ENCODE measurements at places on chromosomes 2 and 18.

GRCh38 chr2:43370705-43371104, 144.3 kb upstream of the ZFP36L2 start:
- no peak for DNase-seq

DNA sequence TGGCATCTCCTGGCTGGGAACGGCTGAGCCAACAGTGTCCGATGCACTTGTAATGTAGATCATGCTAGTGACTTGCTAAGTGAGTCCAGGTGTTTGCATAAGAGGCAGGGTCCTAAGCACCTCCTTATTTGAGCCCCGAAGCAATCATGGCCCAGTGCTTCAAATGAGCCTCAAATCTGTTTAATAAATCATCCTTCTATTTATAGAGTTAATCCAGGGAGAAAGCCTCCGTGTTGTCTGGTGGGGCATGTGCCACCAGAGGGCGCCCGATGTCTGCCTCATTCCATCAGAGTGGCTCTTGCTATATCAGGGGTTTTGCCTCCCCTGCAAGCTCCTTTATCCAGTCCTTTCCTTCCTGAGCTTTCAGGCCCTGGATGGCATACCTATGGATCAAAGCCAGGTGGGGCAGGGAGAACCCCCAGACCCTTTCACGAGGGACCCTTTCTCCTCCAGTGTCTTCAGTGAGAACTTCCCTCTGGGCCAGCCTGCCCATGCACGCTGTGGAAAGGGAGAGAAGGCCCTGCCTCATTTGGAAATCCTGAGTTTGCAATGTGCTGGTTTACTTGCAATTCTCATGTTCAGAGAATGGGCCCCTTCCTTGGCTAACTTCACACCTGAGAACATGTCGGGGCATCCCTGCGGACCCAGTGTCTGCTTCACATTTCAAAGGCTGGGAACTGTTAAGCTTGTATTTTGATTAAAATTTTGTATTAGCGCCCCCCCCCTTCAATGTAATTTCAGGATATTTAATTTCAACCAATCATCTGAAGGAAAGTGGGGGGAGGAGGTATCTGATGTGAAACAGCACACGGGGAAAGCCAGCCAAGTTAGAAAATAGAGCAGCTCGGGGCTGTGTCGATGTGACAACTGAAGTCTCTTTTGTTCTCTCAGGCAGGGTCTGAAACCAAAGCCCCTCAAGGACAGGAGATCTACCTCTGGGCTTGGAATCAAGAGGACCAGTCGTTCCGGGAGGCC, 39.7 kb downstream of the RDH14 start:
- peak; percentile 61 for DNase-seq

- peak; percentile 40 for DNase-seq
Observed at GRCh38 chr2:48906633-48907032, 151.1 kb upstream of the LHCGR start.

DNA sequence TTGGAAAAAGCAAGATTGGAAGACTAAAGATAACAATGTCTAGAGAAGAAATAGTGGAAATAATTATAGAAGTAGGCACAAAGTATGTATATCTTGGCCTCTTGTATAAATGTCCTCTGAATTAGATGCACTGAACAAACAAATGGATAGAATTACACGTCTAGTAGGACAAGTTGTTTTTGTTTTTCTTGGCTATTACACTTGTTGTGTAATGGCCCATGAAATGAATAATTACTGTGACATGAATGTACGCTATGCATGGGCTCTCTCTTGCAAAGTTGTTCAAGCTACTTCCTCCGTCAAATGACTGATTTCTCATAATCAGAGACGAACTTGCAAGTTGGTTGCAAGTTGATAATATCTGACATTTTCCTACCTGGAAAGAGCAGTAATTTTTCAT, 126.2 kb downstream of the PDE1A start:
- no peak for DNase-seq

DNA sequence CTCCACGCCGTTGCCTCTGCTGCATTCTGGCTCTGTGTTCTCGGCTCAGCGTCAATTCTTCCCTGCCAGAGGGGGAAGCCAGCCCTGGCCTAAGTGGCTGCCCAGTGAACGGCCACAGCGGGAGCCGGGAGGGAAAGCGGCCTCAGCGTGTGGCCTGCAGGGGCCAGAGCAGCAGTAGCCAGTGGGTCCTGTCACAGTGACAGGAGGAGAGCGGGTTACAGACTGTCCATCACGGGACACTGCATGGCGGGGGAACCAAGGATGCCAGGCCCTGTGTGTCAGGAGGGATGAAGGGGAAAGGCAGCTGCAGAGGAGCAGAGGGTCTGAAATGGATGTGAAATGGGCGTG, 39.7 kb downstream of the PDIA6 start:
- no peak for DNase-seq

DNA sequence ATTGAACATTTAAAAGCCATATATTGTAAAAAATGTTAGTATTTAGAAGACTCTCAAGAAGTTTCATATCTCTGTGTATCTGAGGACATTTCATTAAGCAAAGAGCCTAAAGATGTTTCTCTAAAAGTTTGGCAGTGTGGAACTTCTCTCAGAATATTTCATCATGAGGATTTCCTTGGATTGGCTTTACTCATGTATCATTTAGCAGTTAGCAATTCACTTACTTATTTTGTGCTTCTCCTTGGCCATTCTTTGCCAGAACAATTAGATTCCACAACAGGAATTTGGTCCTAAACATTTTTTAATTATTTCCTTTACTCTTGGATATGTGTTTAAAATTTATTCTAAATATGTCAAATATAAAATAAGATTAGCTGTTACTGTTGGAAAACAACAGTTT, 345.0 kb upstream of the LRRTM4 start:
- DNase-seq, result no peak

GRCh38 chr2:42770288-42771131, 6.6 kb upstream of the OXER1 start:
- no peak for DNase-seq

DNA sequence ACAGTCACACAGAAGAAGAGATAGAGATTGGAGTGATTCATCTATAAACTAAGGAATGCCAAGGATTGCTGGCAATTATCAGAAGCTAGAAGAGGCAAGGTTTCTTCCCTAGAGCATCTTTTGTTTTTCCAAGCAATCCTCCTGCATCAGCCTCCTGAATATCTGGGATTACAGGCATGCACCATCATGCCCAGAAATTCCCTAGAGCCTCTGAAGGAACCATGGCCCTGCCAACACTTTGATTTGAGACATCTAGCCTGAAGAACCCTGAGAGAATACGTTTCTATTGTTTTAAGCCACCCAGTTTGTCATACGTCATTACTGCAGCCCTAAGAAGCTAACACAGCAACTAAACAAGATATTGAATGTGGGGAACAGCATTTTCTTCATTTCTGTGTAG, 525.0 kb downstream of the ERBB4 start:
- no peak for DNase-seq

- DNase-seq, result no peak
Observed at GRCh38 chr2:114261366-114261765, 181.1 kb upstream of the DPP10 start.

- DNase-seq, result no peak
Observed at GRCh38 chr2:236744716-236745115, 175.1 kb downstream of the ACKR3 start.

GRCh38 chr2:203928849-203929248, 7.7 kb upstream of the ICOS start:
- no peak for DNase-seq

DNA sequence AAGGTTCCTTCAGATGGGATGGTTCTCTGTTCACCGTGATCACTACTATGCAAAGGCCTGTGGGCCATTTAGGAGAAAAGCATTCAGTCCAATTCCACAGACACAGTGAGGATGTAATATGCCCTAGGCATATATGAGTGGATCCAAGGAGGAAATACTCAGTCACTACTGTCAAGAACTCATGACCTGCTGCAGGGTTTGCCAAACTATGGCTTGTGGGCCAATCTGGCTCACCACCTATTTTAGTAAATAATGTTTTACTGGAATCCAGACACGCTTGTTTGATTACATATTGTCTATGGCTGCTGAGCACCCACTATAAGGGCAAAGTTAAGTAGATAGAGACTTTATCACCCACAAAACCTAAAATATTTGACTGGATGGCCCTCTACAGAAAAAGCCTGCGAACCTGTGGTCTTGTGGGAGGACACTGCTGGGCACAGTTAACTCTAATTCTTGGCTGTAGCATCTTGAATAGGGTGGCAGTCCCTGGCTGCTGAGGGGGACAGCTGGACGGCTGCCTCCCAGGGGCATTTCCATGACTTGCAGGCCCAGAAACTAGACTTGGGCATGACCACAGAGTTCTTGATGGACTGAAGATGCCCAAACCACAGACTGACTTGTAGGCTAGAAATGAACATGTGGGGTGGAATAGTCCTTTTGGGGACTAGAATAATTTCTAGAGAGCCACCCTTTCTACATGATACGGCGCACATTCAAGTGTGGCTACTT, 20.6 kb upstream of the LTBP1 start:
- DNase-seq, result no peak

DNA sequence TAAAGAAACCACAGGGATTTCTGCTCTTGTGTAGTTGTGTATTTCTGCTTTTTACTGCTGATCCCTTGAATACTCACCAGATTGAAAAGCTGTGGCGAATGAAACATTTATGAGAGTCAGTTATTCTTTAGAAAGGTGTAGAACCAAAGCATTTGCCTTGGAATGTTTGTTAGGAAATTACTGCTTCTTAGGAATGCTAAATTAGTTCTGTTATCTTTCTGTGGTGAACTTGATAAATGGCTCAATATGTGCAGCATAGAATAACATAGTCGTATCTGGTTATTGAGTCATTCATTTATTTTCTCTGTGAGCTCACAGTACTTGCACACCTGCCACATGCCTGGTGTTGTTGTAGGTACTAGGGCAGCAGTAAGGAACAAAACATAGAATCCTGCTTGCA, 57.0 kb upstream of the FAM237A start:
- no peak for DNase-seq

- no peak for DNase-seq
Observed at GRCh38 chr2:150485871-150486538, 1.5 kb downstream of the RND3 start.

- no peak for DNase-seq
Observed at GRCh38 chr2:168378960-168379669, 77.0 kb upstream of the CERS6 start.

- no peak for DNase-seq
Observed at GRCh38 chr2:31877008-31877407, 133.8 kb downstream of the MEMO1 start.

DNA sequence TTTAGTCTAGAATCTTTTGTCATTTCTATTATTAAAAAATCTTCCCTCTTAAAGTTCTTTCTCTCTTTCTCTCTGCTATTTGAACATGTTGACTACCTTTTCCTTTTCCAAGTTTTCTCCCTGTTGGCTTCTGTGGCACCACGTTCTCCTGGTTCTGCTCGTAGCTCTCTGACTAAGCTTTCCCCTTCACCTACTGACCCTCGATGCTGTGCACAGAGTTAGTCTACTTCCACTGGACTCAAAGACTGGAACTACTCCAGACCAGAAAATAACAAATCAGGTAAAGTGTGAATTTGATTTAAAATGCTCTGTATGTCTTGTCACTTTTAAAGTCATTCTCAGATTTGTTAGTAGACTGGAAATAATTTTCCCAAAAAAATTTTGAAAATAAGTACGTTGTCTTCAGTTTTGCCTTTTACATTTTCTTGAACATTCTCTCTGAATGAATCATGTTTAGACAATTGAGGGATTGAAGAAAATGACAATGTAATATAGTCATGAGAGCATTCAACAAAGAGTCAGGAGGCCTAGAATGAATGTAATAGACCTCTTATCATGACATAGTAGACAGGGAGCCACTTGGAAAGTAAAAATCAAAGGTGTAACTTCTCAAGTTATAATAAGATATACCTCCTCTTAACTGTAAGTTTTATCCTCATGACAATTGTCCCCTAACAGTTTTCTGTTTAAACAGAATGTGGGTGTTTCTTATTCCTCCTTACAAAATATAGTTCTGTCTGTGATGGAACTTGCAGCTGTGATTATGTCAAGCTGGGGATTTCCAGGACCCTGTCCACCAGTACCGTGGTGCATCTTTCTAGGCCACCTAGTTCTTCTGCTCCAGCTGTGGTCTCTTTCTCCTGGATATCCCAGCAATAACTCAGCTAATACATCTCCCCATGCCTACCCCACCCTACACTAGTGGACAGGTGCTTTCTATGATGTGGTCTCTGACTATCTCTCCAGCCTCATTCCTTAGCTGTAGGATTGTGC, 25.5 kb downstream of the ITPRID2 start:
- no peak for DNase-seq

DNA sequence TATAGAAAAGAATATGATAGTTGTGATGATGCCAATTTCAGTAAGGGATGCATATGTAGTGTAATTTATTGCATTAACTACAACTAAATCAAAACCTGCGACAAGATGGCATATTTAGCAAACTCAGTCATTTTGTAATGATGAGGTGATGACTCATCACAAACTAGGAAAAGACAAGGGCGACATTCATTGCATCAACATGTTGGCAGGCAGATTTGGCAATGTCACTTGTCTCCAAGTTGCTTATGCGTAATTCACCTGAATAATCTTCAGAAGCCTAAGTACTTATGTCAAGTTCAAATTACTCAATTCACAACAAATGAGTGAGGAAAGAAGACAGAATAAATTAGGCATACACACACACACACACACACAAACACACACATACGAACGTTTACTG, 273.2 kb upstream of the RGPD4 start:
- peak; percentile 1 for DNase-seq
